ENCODE measurements at places on chromosomes 3 and 15.

DNA sequence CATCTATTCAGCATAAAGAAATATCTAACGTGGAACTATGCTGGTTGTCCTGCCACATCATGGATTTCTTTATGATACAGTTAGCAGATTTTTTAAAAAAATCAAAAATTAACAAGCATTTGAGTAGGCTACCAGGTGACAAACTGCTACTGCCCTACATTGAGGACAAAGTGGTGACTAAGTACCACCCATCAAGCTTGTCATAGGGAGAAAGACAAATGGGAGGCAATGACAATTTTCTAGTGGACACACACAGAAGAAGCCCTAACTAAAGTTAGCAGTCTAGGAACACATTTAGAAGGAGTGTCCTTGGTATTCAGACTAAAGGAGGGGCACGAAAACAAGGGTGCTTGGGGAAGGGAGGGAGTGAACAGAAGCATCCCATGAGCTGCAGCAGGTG, 131.2 kb downstream of the TBL1XR1 start:
- no peak for DNase-seq

GRCh38 chr3:50322386-50323091, at the start of gene HYAL2:
TSS of gene HYAL2 (minus strand) at chr3:50322745. CDS start at chr3:50320489, 2,256 bp downstream.
- no peak for DNase-seq

DNA sequence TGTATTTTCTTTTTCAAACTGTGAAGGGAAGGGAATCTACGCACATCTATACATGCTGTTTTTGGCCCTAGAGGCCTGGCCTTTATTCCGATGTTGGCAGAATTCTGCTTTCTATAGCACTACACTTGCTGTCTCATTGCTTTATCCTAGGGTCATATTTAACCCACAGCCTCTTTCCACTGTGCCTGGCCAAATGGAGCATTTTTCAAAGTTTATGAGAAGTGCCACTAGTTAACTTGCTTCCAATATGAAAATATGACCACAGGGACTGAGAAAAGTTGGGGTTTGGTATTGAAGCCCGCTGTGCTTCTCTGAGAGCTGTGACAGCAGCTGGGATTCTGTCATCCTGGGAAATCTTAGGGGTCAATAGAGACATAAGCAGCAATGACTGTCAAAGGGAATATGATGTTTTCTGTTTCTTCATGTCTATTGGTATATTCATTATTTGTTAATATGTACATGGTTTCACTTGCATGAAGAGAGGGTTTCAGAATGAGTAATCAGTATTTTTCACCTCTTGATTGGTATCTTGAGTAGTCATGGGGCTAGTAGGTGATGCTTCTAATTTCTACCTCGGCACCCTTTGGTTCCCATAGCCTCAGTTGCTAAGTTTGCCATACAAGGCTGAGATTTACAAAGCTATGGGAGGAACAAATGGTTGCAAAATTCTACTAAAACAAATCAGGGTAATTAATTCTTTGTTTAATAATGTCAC, 275.8 kb upstream of the RBMS3 start:
- DNase-seq: no peak

GRCh38 chr15:50260969-50261496, 4.5 kb downstream of the HDC start:
- DNase-seq: peak; percentile 60

GRCh38 chr3:195356151-195357086, 85.5 kb upstream of the XXYLT1 start:
- no peak for DNase-seq

- DNase-seq: no peak
Observed at GRCh38 chr15:84001655-84002054, 233.9 kb upstream of the GOLGA6L4 start.

GRCh38 chr3:70813311-70813710, 500.9 kb upstream of the MDFIC2 start:
- DNase-seq: no peak
